A549 treated with dexamethasone at 1 μM for 4 hours (cell line): ENCODE measurements at places on chromosomes 4 and X. TPM values are rescaled to one million over a fixed set of nuclear protein-coding genes. Genes with fewer than 3 reads are reported as not detected.

The SPANXN1 gene
- not detected in 5 replicates for total RNA-seq

The CT45A1 gene
- not detected in 5 replicates for total RNA-seq

The BEX2 gene
- 7.1 to 11.6 TPM (median 9.4 TPM) in 5 replicates for total RNA-seq

The XG gene
- total RNA-seq, result not detected in 5 replicates
